ENCODE measurements at places on chromosomes 6 and 20.

GRCh38 chr6:142845624-142846458 lies 99.1 kb downstream of the HIVEP2 start:
- peak; percentile 34 for DNase-seq

GRCh38 chr20:13684566-13685222 lies 46.0 kb upstream of the TASP1 start:
- no peak for DNase-seq

- DNase-seq: no peak
Observed at GRCh38 chr20:10679269-10679668, 5.5 kb upstream of the JAG1 start.

- no peak for DNase-seq
Observed at GRCh38 chr6:156826290-156826955, 49.2 kb downstream of the ARID1B start.

- no peak for DNase-seq
Observed at GRCh38 chr20:59429396-59429795, 129.0 kb downstream of the EDN3 start.

GRCh38 chr20:51237278-51237677 lies 214.4 kb upstream of the KCNG1 start:
- no peak for DNase-seq

DNA sequence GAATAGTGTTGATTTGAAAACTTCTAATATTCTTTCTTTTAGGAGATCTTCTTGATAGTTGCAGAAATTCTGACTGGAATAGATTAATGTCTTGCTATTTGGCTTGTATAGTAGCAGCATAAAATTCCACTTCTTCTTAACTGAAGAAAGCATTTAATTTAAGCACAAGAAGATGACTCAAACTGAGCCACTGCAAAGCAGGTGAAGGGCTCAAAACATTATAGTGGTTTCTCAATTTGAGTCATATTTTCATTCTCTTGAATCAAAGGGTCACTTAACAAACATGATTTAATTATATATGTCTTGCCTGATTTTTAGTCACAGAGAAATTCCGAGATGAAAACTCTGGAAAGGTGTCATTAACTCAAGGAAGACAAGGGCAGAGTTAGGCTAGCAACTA lies 239.3 kb downstream of the ZNF217 start:
- no peak for DNase-seq

GRCh38 chr6:170583756-170584180 lies 669 bp downstream of the PDCD2 start:
- no peak for DNase-seq

GRCh38 chr6:75991941-75992340 lies 80.5 kb downstream of the IMPG1 start:
- DNase-seq: no peak

- DNase-seq: no peak
Observed at GRCh38 chr6:127207591-127208120, 59.0 kb upstream of the RNF146 start.

GRCh38 chr6:2658788-2659187 lies 91.9 kb downstream of the MYLK4 start:
- DNase-seq: no peak

- peak; percentile 97 for DNase-seq
Observed at GRCh38 chr6:38169977-38170526, 350.5 kb downstream of the ZFAND3 start.

- DNase-seq: peak; percentile 98
Observed at GRCh38 chr6:116461932-116462885, 1.0 kb downstream of the CALHM6 start.

- DNase-seq: no peak
Observed at GRCh38 chr6:107817784-107818183, 6.3 kb downstream of the SCML4 start.

DNA sequence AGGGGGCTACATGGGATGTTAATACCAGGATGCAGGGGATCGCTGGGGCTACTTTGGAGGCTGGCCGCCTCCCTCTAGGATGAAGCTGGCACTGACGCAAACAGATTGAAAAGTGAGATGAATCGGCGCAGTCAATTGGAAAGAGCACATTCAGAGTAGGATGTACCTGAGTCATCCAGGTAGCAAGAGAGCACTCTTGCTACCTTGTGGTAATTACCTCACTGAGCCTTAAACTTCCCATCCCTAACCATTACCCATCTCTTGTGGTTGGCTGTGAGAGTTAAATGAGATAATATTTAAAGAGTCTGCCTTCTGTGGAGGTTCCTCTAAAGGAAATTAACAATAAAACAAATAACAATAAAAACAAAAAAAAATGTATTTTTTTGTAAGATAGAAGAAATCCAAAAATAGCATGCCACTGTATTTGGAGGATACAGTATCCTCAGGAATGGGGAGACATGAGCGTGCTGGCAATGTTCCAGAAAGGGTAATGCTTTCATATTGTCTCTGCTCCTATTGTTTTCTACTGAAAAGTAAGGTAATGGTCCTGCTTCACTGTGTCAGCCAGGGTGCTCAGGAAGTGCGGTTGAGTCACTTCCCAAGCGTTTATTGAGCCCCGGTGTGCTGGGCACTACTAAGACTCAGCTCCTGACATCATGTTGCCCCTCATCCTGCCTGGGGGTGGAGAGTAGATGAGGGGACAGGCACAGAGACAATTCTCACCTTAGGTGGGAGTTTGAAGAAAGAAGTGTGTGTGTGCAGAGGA lies 301.1 kb downstream of the EYA4 start:
- DNase-seq: no peak

DNA sequence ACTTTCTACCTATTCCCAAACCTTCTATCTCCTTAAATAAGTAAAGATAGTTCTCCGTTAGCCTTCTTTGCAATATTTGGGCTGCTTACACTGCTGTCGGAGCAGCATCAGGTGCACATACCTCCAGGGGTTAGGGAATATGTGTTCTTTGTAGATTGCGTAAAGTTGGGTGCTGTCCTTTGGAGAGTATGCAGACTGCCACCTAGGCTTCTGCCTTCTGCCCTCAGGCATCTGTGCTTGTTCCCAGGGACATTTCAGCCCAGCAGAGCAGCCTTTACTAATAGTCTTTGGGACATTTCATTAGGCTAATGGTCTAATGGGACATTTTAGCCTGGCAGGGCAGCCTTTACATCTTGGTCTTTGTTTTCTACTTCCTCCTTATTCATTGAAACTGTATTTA lies 260.6 kb downstream of the TPBG start:
- DNase-seq: no peak

GRCh38 chr20:17641520-17641964 lies 40.5 kb downstream of the RRBP1 start:
- DNase-seq: no peak

- no peak for DNase-seq
Observed at GRCh38 chr6:37565267-37566110, 65.8 kb upstream of the CCDC167 start.

DNA sequence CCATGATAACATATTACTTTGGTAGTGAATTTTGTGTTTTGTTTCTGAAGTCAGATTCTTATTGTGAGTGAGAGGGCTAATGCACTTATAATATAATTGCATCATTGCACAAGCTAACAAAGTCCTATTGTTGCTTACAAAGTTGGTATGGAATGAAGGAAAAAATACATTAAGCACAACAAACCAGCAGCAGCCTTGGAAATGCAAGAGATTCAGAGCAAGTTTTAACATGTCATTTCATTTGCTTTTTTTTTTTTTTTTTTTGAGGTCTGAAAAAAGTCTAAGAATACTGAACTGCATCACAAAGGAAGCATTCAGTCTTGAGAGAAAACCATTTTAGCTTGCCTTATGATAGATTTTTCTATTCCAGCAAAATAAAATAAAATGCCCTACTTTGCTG lies 57.6 kb downstream of the PLCB4 start:
- no peak for DNase-seq

Measured in NCI-H2029 treated with DMSO at 0.1 percent for 48 hours (cell line).